Hippocampal formation (tissue), 2 donors: ENCODE measurements at places on chromosomes 7 and 10.

- DNase-seq: no peak
Observed at GRCh38 chr10:12838995-12839927, 162.3 kb downstream of the CCDC3 start.

GRCh38 chr7:105656922-105657521, 75.7 kb upstream of the EFCAB10 start:
- DNase-seq: no peak

DNA sequence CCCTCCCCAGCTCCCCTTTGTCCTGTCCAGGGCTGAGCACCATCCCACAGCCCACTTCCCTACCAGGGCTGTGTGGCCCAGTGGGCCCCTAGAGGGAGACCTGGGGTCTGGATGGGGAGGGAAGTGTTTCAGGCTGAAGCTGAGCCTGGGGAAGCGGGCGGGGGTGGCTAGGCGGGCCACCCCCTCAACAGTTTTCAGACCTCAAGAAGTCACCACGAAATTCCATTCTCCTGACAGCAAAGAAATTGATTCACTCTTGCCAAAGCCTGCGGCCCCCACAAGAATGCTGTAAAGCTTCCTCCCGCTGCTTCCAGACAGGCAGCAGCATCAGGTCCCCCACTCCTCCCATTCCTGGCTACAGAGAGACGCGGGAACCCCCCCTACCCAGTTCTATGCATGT, 2.5 kb upstream of the LFNG start:
- no peak for DNase-seq

DNA sequence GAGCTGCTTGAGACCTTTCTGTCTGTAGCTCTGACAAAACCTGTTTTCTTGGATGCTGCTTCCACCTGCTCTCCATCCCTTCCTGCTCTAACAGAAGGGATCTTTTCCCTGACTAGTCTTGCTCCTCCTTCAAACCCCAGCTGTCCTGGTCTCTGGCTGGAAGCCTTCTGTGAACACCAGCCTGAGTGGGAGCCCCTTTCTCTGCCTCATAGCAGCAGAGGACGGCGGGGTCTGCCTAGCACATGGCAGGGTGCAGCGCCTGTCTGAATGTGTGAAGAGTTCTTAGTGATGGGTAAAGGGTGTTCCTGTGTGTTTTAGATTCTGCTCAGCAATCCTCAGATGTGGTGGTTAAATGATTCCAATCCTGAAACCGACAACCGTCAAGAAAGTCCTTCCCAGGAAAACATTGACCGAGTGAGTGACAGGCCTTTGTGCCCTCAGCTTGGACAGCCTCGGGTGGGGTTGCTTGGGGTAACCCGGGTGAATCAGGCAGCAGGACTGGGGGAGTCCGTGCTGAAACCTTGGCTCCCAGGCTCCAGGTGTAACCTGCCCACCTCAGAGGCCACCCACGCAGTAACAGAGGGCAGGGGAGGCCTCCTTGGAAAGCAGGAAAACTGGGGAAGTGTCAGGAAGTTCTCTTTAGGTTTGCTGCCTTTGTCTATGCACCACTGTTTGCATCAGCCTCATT, 34.1 kb downstream of the NUB1 start:
- DNase-seq: no peak

DNA sequence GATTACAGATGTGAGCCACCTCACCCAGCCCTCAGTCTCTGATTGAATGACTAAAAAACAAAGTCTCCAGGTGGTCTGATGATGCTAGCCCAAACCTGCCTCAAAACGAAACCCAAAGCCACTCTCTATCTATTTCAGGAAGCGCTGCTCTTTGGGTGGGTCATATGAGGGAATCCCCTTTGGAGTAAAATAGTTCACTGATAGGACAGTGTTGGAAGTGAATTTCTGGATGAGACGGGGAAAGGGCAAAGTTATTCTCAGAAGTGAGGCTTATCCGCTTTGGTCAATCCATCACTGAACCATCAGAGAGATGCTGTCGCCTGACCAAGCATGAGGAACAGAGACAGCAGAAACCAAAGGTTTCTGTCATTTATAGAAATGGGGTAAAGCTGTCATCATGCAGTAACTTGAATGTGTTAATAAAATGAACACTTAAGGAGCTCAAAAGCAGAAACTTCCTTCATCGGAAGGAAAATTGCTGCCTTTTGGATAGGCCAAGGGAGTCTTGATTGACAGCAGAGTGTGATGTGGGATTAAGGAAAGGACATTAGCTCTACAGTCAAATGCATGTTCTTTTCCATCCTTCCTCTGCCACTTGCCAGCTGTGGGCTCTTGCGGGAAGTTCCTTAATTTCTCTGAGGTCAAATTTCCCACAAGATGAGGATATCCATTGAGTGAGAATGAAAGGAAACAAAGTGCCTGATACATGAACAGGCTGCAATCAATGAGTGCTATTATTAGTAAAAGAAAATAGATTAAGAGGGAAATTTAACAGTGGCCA, 64.9 kb upstream of the C1QL3 start:
- DNase-seq: no peak

DNA sequence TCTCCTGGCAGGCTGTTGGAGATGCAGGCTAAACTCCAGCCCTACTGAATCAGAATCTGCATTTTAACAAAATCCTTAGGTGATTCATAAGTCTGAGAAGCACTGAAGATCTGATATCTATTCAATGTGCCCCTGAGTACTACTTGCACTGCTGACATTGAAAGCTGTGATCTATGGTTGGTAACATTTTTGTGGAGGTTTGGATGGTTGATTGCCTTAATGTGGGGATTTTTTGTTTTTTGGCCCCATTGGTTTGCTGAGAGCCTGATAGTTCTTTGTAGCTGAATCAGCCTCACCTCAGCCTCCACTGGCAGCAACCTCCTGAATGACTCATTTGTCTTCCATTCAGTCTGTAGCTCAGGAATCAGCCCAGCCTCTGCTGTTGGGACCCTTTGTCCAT, 14.7 kb upstream of the LRRN3 start:
- DNase-seq: no peak

DNA sequence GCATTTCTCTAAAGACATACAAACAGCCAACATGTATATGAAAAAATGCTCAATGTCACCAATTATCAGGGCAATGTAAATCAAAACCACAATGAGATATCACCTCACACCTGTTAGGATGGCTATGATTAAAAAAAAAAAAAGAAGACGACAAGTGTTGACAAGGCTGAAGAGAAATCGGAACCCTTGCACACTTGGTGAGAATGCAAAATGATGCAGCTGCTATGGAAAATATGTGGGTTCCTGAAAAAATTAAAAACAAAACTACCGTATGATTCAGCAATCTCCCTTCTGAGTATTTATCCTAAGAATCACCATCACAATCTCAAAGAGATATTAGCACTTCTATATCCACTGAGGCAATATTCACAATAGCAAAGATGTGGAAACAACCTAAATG, 11.3 kb downstream of the LMBR1 start:
- DNase-seq: no peak

DNA sequence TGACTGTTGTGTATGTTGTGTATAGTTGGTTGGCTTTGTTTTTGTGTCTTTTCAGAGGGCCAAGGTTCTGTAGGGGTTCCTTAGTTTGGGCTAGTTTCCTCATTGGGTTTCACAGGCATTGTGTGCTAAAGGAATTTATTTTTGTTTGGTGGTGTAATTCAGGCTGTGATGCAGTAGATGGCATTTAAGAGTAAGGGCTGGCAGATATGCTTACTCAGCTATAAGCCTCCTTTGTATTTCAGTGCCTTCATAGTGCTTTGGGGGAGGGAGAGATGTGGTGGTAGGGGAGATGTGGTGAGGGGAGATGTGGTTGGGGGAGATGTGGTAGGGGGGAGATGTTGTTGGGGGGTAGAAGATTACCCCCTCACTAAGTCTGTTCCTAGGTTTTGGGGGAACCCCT, 91.7 kb downstream of the SLC25A40 start:
- DNase-seq: no peak

- no peak for DNase-seq
Observed at GRCh38 chr7:102236592-102237287, 49.9 kb upstream of the SH2B2 start.

DNA sequence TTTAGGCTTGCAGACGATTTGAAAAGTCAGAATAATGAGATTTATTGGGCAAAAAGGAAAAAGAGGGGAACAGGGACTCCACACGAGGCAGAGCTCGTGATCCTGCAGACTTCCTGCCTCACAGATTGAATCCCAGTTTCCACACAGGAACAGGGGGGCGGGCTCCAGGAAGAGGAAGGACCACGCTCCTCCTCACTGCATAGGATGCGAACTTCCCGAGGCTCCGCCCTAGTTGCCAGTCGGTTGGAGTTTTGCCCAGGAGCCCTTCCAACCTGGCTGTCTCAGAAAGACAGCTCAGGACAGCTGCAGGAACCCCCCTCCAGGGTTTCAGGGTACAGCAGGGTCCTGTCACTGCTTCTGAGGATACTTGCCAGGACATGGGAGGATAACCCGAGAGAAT, 488.3 kb upstream of the ADARB2 start:
- no peak for DNase-seq

- DNase-seq: no peak
Observed at GRCh38 chr7:47678641-47679380, 96.9 kb upstream of the TNS3 start.
